ENCODE measurements at places on chromosomes 1 and 21.

DNA sequence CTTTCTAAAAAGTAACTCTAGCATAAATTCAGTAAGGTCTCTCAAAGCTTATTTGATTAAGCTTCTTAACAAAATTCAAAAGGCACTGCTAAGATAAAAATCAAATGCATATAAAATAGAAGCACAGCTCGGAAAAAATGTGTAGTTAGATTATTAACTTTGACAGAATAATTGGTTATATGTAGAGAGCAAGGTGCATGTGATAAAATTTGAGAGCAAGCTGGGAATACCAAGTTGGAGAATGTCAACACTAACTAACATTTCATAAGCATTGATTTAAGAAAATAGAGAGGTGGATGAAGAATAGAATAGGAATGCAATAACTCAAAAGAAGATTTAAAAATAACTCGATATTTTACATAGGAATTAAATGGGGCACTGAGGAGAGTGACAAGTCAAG is 204.5 kb upstream of the GREM2 start:
- DNase-seq = no peak

DNA sequence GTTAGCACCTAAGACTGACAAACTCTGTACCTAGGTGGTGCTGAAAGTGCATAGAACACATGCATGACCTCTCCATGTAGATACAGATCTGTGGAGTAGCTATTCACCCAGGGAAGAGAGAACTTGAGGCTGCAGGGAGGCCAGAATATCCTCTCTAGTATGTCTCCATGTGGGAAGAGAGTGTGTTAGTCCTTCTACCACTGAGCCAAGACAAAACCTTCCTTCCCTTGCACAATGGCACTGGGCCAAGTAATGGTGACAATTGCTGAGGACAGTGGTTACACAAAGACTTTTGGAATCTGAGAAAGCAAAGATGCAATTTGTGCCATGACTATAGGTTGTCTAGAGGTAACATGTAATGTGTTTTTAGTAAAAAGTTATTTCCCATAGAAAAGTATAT is 52.3 kb downstream of the C1orf198 start:
- no peak for DNase-seq

DNA sequence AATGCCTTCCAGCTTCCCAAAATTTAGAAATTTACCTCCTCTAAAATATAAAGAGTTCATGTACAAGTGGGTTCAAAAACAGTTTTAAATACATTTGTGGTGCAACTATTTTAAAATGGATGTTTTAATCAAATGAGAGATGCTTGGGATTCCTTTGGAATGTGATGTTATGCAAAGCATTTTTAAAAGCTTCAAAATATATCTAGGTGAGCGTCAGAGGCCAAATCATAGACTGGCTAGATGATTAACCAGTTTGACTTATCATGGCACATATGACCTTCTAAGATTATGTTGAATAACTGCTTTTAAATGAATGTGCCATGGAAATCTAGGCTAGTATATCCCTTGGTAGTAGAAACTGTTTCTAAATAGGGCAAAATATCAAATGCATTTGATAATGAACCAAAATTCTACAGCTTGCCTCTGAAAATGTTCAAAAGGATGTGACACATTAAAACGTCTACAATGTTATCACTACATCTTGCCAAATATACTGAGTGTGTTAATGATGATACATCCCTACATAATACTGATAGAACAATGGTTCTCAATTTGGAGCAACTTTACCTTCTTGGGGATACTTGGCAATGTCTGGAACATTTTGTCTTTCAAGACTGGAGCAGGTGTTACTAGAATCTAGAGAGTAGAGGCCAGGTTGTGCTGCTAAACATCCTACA is 650.9 kb upstream of the ADGRL2 start:
- no peak for DNase-seq

- no peak for DNase-seq
Measured at GRCh38 chr1:244150665-244151064, 99.6 kb downstream of the ZBTB18 start.

DNA sequence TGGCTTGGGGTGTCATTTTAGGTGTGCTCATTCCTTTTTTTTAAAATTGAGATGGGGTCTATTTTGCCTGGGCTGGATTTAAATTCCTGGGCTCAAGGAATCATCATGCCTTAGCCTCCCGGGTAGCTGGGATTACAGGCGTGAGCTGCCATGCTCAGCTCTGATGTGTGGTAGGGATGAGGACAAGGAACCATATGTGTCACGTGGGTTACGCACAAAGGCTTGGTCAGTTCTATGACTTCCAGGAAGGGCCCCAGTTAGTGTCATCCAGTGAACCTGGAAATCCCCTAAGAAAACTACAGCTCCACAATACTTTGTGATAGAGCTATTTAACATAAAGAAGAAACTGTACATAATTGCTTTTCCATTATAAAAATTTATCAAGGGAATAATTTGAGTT is 6.7 kb upstream of the METTL25B start:
- no peak for DNase-seq

- no peak for DNase-seq
Measured at GRCh38 chr1:96980448-96980847, 258.9 kb downstream of the PTBP2 start.

- DNase-seq = peak; percentile 59
Measured at GRCh38 chr1:6488602-6489382, 2.7 kb downstream of the PLEKHG5 start.

DNA sequence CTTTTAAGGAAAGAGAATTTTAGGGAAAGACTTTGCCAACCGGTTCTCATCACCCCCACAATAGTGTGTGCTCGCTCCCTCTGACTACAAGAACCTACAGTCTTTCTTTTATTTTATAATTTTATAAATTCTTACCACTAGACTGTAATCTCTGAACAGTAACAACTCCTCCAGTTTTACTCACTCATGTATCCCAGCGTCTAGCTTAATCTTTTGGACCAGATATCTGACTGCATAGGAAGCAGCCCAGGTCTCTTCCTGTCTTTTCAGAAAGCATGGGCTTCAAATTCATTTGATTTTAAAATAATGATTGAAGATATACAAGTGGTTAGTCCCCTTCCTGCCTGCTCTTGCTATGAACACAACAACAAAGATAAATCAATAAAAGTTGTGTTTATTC is 19.0 kb upstream of the DUSP10 start:
- DNase-seq = no peak

DNA sequence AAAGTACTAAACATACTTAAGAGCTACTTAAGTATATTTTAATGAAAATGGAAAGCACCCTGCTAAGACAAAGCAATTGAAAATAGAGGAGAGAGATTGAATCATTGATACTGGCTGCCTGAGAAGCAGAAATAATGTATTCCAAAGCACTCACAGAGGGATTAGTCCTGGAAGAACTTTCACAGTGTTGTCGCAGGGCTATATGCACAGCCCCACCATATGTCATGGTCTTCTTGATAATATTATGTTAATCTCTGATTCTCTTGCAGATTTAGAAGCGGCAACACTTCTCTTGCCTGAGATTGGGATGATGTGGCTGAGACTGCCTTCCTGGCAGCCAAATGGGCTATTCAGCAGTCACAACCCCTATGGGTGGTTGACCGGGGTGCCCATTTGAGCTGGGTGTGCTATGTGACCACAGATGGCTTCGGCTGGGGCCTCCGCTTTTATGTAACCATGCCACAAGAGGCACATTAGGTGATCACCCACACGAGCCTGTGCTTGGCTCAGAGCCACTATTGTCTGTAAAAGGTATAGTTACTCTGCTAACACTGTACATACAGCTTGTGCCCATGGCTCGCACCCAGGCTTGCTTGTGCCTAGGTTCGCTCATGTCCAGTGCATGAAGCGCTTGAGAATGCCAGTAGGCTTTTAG is 152.2 kb upstream of the SGIP1 start:
- no peak for DNase-seq

DNA sequence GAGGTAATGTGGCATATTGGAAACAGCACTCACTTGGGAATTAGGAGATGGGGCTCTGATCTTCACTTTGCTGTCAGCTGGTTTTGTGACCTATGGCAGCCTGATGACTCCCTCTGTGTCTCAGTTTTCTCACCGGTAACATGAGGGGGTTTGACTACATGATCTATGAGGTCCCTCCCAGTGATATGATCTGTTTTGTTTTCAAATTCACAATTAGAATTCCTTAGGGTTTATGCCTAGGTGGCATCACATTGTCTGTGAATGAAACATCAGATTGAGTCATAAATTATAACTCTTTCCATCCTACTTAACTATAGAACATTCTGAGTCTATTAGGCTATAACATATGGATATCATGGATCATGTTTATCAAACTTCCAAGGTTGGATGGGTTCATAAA is 386.6 kb downstream of the PTBP2 start:
- DNase-seq = no peak

GRCh38 chr1:215635827-215636226 is 68.7 kb downstream of the KCTD3 start:
- DNase-seq = no peak

DNA sequence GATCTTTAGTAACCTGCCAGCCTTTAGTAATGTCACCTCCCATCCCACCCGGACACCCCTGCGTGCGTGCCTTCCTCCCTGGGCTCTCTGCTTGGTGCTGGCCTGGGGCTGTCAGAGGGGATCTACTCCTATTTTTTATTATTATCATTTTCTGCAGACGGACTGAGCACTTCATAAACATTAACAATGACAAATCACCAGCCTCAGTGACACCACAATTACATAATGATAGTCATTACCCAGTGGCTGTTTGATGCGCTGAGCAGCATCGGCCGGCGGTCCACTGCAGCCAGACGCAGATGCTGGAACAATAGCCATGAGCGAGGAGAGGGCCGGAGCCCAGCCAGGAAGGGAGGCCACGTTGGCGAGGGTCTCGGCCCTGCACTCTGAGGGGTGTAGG is 309.3 kb upstream of the AJAP1 start:
- DNase-seq = no peak

- no peak for DNase-seq
Measured at GRCh38 chr1:168980180-168980579, 126.3 kb upstream of the ATP1B1 start.

DNA sequence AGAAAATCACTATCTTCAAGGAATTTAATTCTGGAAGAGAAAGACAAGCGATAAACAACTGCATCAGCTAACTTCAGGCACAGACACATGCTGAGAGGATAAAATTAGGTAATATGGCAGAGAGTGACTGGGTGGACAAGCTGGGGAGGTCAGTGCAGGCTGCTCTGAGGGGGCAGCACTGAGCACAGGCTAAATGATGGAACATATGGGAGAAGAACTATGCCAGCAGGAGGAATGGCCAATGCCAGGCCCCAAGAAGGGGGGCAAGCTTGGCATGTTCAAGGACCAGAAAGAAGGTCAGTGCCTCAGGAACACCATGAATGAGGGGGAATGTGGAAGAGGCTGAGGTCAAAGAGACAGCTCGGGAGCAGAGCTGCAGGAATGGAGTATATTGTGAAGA is 190.7 kb upstream of the MAP1LC3C start:
- no peak for DNase-seq

DNA sequence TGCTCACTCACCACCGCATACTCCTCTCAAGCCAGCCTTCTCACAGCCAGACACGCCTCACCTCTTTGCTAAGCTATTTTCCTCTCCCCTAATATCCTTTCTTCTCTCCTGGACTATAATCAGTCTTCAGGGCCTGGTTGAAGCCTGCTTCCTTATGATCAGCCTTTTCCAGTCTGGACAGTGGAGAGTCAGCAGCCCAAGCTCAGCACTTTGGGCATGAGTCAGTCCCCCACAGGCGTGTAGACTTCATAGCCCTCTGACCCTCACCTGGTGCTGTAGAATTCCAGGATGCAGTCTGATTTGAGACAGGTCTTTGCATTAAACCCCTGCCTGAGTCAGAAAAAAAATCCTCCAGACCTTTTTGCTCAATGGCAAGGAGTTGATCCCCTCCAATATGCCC is 2.5 kb downstream of the HPCAL4 start:
- DNase-seq = no peak

- no peak for DNase-seq
Measured at GRCh38 chr1:32724678-32725614, 22.4 kb upstream of the SYNC start.

GRCh38 chr21:45152265-45152746 is 77.9 kb downstream of the ADARB1 start:
- peak; percentile 75 for DNase-seq

DNA sequence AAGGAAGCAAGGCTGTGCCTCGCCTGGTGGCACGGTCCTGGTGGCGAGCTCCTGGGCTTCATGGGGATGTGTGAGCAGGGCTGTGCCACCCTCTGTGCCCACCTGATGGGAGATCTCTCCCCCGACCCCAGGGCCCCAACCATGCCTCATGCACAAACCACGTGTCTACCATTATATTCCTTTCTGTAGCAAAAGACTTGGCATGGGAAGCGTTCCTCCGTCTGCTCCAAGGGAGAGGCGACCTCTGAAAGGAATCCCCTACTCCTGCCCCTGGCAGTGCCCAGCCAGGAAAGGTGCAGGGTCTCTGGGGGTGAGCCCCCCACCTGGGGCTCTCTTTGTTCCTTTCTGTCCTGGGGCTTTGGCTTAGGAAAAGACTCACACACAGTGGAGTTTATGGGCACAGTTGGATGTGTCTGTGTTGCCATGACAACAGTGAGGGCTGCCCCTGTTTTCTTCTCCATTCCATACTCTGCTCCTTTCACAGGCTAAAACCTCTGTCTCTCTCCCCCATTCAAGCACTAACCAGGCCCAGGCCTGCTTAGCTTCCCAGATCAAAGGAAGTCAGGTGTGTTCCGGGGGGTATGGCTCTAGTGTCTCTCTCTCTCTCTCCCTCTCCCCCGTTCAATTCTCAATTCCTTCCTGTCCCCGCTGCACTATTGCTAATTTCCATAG is 21.4 kb upstream of the LRRN2 start:
- no peak for DNase-seq

DNA sequence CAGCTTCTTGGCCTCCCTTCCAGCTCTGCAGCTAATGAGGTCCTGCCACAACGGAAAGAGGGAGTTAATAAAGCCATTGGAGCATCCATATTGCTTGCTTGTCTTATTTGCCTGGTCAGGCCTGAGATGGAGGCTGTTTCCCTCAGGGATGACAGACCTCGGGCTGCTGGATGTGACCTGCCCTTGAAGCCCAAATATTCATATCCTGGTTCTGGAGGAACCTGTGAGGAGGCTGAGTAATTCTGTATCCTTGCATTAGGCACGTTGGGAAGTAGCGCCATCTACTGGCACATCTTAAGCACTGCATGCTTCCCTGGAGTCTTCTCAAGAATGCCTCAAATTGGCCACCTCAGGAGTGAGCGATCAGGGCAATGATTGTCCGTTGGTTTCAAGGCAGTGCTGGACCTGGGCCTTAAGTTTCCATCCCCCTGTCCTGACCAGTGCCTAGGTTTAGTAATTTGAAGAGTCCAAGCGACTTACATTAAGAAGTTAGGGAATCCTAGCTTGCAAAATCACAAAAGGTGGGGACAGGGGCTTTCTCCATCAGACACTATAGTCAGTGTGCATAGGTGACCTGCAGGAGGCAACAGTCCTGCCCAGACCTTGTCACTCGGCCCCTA is 13.8 kb upstream of the NASP start:
- DNase-seq = no peak

- DNase-seq = no peak
Measured at GRCh38 chr1:240090957-240091600, 604 bp upstream of the FMN2 start.

GRCh38 chr1:7641587-7642417 is 129.3 kb upstream of the VAMP3 start:
- no peak for DNase-seq

GRCh38 chr1:31725777-31726535 is 22.1 kb upstream of the COL16A1 start:
- no peak for DNase-seq
